CD4-positive, alpha-beta T cell treated with Interleukin-17A for 1 hour (primary cell): ENCODE measurements at places on chromosomes 16 and 17.

DNA sequence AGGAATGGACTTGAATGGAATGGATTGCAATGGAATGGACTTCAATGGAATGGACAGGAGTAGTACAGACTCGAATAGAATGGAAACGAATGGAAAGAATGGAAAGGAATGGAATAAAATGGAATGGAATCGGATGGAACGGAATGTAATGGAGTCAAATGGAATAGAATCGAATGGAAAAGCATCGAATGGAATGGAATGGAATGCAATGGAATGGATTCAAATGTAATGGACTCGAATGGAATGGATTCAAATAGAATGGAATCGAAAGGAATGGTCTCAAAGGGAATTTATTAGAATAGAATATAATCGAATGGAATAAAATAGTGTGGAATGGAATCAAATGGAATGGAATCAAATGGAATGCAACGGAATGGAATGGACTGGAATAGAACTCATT is 484.9 kb upstream of the WSB1 start:
- DNase-seq: no peak

- DNase-seq: no peak
These were observed 1.7 kb downstream of the WBP2 start for GRCh38 chr17:75853433-75853832.

DNA sequence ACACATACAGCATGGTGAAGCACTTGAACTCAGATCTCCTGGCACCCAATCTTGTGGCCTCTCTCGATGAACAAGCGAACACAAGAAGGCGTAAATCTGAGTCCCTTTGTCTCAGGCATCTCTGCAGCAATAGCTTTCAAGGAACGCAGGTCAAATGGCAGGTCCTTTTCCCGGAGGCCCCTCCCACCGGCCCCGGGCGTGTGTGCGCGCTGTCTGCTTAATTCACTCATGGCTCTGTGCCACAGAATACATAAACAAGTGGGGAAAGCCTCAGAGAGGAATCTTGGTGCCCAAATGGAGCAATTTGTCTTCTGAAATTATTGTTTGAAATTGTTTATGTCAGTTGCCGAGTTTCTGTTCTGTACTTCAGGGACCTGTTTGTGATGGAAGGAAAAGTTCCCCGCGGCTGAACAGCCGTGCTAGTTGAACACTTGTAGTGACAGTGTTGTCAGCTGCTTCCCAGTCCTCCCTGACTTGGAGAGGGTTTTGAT is 14.8 kb downstream of the MYOCD start:
- DNase-seq: no peak

DNA sequence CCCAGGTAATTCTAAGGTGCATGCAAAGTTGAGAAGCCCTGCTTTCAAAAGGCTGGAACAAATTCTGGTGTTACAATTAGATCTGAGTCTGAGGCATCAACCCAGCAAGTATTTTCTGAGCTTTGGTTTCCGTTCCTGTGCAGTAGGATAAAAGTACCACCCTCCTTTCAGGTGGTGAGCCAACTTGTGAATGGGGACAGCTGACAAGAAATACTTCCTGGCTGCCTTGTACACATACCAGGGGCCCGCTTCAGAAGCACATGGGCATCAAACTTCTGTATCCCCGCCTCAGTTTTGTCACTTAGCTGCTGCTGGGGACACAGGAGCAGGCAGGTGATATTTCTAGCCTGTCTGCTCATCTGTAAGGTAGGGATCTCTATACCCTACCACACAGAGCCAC is 252.2 kb downstream of the CPPED1 start:
- DNase-seq: no peak

DNA sequence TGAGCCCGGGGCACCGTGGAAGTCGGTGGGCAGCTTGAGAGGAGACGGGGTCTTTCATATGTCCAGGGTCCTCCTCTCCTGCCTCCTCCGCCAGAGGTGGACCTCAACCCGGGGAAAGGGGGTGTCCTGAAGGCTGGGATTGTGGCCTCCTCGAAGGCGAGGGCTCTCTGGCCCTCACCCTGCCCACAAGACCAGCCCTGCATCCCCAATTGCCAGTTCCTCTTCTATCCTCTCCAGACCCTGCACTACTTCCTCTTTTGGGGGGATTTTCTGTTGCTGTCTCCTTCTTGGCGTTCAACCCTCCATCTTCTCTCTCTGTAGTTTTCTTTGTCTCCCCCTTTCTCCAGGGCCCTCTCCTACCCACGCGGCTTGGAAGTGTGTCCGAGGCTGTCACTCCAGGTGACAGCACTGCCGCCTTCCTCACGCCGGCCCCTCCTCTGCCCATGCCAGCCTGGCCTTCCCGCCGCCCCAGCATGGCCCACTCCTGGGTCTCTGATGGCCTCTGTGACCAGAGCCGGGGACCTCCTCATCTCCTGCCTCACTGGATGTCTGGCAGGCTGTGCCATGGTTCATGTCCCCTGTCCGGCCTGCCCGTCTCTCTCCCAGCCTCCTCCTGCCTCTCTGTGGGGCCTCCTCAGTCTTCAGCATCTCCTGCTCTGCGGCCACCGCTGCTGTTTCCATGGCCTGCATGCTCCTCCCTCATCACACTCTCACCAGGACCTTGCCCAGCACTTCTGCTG is 2.4 kb upstream of the ITGAX start:
- DNase-seq: peak; percentile 22

DNA sequence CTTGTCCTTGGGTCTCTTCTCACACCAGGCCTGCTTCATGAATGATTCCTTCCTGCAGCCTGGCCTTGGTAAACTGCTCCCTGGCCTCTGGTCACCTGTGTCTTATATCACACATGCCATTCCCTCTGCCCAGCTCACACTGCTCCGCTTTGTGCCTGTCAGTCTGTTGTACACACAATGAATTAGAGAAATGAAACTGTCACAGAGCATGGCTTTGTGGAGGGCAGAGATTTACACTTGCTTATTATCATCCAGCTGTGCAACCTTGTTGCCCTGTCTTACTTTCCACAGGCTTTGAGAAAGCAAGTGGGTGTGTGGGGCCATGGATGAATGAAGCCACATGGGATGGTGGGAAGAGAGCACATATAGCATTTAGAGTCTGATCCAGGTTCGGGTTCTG is 22.4 kb downstream of the ALDH3A2 start:
- DNase-seq: no peak

DNA sequence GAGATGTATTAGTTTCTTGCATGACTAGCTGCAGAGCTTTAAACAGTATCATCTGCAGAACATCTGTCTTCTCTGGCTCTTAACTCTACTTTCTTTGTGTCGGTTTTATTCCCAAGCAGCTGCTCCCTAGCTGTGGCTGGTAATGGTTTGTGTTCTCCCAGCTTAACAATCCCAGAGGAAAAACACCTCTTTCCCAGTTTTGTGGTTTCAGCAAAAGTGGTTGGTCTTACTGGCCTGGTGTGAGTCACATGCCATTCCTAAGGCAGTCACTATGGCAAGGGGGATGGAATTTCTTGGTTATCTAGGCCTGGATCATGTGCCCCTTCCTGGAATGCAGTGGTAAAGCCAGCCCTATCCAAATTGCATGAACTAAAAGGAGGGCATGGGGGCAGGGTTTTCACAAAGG is 27.5 kb downstream of the OMG start:
- no peak for DNase-seq

DNA sequence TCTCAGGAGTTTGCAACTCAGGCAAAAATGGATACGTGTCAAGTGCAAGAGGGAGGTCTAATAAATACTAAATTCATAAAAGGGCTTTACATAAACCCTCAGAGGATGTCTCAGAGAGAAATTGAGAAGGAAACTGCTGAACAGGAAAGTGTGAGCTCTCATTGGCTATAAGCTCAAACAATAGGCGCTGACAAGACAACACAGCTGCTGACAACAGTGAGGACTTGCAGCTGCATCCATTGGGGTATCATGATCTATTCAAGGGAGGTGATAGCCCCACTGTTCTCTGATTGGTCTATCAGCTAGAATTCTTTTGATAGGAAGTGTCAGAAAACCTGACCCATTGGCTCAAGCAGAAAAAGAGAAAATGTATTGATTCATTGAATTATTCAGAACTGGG is 187.2 kb downstream of the CBLN1 start:
- no peak for DNase-seq

DNA sequence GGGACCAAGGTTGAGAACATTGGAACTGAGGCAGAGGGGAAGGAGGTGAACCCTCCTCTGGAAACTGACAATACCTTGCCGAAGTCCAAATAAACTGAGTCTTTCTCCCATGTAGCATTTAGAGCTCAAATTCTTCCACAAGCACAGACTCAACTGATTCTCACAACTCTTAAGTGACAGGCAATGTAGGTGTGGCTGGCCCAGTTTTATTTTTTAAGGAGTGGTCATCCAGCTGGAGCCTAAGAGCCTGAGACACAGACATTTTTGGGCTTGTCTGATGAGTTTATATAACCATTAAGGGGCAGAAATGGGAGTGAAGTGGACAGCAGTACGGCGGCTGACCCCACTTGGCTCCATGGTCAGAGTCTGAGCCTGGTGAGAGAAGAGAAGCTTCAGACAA is 10.8 kb downstream of the RCVRN start:
- DNase-seq: no peak

- DNase-seq: peak; percentile 54
These were observed 16.8 kb upstream of the RMI2 start for GRCh38 chr16:11328172-11329070.

DNA sequence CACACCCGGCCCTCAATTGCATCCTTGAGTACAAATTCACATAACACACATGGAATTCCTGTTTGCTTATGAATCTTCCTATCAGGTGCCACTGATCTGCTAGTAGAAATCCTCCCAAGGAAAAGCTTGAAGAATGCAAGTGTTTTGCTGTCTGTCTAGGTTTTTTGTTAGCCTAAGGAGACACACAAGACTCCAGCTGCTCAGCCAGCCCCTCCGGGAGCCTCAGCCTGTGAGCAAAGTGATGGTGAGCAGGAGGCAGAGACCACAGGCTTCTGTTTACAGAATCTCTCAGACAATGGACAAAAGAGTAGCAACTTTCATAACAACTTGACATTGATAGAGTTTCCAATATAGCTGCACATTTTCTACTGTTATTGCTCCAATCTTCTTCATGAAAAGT is 18.4 kb upstream of the PRKCA start:
- no peak for DNase-seq

DNA sequence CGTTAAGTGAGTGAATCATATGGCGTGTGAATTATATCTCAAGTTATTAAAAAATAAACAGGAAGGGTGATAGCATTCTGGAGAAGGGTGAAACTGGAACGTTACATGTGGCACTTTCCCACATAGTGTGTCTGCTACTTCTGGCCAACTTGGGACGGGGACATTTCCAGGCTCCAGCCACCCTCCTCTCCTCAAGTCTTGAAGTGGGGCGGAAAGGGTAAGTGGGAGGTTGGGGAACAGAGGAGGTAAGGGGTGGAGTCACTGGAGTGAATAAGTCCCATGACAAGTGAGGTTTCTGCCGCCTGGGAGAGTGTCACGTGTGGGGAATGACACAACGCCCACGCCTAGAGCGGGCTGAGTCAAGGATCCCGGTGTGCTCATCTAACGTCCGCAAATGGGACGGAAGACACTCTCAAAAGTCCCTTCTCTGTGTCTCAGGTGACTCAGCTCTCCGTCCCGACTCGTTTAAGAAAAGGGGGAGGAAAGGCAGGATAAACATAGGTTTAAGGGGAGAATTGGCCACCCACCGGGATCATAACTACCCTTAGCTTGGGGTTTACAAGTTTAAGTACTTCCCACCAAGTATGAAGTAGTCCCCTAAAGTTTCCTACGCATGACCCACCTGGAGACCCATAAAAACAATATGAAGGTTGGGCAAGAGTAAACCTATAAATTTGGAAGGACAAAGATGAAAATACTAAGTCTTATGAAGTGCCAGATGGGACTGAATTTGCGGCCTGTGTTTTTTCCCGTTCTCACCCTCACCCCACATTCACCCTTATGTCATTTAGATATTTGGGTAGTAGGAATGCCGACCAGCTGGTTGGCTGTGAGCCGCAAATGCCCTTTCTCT is 1.2 kb upstream of the SPAG9 start:
- DNase-seq: peak; percentile 80

GRCh38 chr16:53948734-53949430 is 244.9 kb downstream of the FTO start:
- no peak for DNase-seq

GRCh38 chr17:38604479-38605403 is 1.0 kb downstream of the SRCIN1 start:
- peak; percentile 27 for DNase-seq

DNA sequence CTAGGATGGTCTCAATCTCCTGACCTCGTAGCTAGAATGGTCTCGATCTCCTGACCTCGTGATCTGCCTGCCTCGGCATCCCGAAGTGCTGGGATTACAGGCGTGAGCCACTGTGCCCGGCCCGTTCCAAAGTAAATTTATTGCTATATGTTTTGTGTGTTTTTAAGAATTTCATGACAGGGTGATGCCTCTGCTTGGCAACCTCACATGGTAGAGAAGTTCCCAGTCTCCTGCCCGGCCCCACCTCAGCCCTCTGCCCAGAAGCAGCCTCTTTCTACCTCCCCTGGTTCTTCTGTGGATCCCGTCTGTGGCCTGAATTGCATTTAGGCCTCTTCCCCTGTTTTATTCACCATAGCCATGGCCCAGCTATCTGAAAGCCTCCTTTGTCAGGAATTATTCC is 55.0 kb downstream of the B9D1 start:
- no peak for DNase-seq
